GM23248 (cell line): ENCODE measurements at places on chromosomes 4 and X.
A peak's percentile ranks its signal among the peaks of the same experiment; 100 is the strongest.

- peak; percentile 34 for DNase-seq
These were observed 516.8 kb upstream of the ADGRL3 start for GRCh38 chr4:60683357-60683756.

DNA sequence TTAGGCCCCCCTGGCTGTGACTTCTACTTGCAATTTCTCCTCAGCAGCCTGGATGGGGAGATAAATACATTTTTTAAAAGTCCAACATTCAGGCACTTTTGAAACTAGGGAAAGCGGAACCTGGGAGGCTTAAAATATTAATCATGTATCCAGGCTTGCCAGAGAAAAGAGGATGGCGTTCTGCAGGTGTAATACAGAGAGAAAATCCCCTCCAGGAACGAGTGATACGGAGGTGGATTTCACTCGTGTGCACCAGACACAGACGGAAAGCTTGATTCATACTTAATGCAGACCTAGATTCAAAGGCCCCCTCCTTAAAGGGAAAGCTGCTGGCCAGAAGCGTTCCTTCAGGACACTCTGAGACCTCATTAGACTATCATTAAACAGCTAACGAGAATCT, 354.0 kb upstream of the BOD1L1 start:
- DNase-seq = no peak

DNA sequence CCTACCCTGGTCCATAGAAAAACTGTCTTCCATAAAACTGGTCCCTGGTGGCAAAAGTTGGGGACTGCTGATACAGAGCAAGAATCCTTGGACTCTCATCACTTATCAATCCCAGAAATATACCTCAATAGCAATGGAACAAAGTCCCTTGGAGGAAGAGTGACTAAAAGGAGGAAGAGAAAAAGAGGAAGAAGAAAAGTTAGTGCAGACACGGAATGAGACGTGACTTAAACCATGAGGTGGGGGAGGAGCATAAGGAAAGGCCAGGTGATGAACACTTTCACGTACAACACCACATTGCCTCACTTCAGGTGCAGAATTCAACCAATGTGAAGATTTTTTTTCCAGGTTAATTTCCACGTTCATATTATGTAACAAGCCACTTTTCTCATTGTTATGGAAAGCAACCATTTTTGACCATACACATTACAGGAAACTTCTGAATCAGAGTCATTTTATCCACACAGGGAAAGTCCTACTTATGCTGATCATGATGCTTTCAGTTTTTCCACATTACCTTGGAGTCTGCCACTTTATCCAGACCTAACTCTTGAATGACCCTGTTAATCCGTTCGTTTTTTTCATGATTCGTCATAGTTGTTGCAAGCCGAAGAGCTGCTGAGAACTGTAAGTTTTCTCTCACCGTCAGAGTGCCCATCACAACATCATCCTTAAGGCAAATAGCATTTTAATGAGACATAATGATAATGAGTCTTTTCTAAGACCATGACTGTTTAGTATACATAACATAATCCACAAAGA, 27.7 kb downstream of the ABCG2 start:
- no peak for DNase-seq

GRCh38 chr4:95267081-95267480, 281.7 kb downstream of the UNC5C start:
- peak; percentile 68 for DNase-seq

DNA sequence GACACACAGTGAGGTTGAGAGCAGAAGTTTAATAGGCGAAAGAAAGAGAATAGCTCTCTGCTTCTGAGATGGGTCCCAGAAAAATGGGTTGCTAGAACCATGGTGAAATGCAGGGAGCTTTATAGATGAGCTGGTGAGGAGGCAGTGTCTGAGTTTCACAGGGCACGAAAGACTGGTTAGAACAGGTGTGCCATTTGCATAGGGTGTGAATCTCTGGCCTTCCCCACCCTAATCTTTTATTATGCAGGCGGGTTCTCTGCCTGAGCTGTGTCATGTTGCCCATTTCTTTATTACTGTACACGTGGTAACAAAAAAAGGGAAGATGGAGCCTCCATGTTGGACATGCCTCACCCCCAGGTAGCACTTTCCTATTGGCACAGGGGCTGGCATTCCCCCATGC, 39.1 kb downstream of the FUNDC1 start:
- no peak for DNase-seq
